Thymus (tissue), 14 donors: ENCODE measurements at places on chromosomes 7 and 10. TPM values are rescaled to one million over a fixed set of nuclear protein-coding genes. Genes with fewer than 3 reads are reported as not detected.
A peak's percentile ranks its signal among the peaks of the same experiment; 100 is the strongest.

DNA sequence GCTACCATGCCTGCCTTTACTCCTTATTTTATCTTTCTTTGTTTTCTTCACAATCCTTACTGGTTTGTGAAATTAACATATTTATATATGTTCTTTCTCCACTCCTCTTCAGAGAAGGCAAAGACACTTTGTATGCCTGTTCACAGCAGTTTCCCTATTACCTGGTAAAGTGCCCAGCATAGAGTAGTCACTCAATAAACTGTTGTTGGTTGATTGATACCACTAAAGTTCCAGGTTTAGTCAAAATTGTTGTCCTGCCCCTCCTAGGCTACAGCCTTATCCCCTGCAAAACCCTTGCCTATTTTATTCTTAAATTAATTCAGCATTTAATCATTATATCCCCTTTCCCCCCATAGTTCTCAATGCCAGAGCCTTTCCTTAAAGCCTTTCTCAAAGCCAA lies 76.1 kb downstream of the POLL start:
- H3K4me3 ChIP-seq: no peak overlapping the region
- DNase-seq: no peak
- H3K27me3 ChIP-seq: no peaks in the 10 kb centered on the region

DNA sequence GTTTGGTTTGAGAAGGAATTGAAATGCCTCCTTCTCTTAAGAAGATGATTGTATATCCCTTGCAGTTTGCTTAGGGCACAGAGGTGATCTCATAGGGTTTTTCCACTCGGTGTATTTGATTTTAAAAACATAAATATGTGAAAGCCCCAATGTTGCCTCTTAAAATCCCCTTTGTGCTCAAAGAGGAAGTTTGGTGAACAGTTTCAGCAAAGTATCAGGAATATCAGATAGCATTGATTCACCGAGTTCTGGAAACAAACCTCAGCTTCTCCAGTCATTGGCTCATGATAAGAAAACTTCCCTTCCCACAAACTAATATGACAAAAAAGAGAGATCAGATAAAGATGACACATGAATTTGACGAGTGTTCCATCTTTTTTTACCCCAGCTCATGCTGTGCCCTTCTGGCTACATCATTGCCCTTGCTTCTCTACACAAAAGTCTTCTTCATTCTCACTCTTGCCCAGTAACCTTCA lies 20.1 kb upstream of the SMNDC1 start:
- H3K27ac ChIP-seq: no peak overlapping the region
- DNase-seq: no peak
- no peaks in the 10 kb centered on the region for H3K36me3 ChIP-seq
- H3K4me3 ChIP-seq: no peak overlapping the region
- no peaks in the 10 kb centered on the region for H3K4me1 ChIP-seq
- no peaks in the 10 kb centered on the region for H3K27me3 ChIP-seq

The BTBD16 gene
- total RNA-seq: 0.14 TPM

The ANKRD1 gene
- total RNA-seq: 2.0 TPM

The JCAD gene
- total RNA-seq: 9.9 TPM

GRCh38 chr7:14604606-14605005 lies 297.9 kb downstream of the DGKB start:
- H3K27ac ChIP-seq: no peak overlapping the region
- H3K4me1 ChIP-seq: no peaks in the 10 kb centered on the region
- H3K4me3 ChIP-seq: no peak overlapping the region
- no peak for DNase-seq
- no peaks in the 10 kb centered on the region for H3K27me3 ChIP-seq

The LIMK1 gene
- 7.9 TPM for total RNA-seq

DNA sequence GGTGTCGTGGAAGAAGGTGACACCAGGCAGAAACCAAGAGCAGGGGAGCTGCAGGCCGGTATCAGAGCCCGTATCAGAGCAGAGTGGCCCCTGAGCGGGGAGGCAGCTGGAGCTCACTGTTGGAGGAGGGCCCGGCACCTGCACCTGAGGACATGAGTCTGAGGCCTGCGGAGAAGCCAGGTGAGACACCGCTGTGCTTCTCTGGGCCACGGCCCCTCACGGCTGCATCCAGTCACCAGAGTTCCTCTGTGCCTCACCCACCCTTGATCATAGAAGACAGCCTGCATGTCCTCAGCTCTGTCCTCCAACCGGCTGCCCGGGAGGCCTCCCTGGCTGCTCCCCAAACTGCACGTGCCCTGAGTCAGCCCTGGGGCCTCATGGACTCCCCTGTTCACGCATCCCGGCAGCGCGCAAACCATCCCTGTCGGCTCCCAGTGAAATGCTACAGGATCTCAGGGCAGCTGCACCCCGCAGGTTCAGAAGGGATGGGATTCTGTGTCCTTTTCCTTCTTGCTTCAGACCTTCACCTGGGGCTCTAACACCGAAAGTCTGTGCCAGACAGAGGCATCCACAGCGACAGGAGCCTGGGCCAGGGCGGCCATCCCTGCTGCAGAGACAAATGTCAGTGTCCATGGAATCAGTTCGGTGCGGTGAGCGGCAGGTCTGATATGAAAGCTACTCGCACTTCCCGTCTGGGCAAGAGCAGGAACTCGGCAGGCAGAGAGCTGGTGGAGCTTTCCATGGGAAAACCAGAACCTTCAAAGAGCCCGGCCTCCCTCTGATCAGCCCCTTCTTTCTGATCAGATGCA lies 111.9 kb upstream of the FAM20C start:
- H3K27me3 ChIP-seq: no peaks in the 10 kb centered on the region
- no peaks in the 10 kb centered on the region for H3K4me1 ChIP-seq
- no peak overlapping the region for H3K27ac ChIP-seq
- no peak overlapping the region for H3K4me3 ChIP-seq
- no peaks in the 10 kb centered on the region for H3K36me3 ChIP-seq

DNA sequence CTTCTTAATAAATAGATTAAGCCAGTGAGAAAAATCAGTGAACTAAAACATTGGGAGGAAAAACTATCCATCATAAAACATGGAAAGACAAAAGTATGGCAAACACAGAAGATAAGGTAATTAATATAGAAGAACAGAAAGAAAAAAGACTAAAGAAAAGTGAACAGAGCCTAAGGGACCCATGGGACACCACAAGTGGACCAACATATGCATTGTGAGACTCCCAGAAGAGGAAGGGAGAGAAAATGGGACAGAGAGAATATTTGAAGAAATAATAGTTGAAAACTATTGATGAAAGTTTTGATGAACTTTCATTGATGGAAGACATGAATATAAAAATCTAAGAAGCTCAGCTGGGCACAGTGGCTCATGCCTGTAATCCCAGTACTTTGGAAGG lies 71.3 kb downstream of the ZNF783 start:
- no peaks in the 10 kb centered on the region for H3K4me1 ChIP-seq
- no peaks in the 10 kb centered on the region for H3K27me3 ChIP-seq
- H3K36me3 ChIP-seq: no peaks in the 10 kb centered on the region
- DNase-seq: no peak
- no peak overlapping the region for H3K27ac ChIP-seq

The CNPY1 gene
- total RNA-seq: not detected

GRCh38 chr10:62817121-62817765 lies 1.1 kb upstream of the EGR2 start:
- peaks cover 39% of the 10 kb centered on the region for H3K4me1 ChIP-seq
- peak overlapping the region; percentile 49 for H3K4me3 ChIP-seq
- DNase-seq: no peak
- H3K27me3 ChIP-seq: peaks cover 78% of the 10 kb centered on the region
